ENCODE measurements at places on chromosomes 4 and X.

DNA sequence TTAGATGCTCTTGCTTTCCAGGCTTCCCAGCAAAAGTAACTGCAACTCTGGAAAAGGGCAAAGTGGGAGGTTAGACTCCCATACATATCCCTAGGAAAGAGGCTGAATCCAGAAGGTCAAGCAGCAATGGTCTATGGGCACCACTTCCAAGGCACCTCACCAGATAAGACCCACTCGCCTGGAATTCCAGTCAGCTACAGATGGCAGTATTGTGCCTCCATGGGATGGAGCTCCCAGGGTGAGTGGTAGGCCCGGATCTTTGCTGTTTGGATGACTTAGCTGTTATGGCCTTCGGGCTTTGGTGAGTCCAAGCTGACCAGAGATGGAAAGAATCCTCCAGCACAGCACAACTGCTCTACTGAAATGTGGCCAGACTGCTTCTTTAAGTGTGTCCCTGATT lies 688.0 kb downstream of the PCDH19 start:
- no peak for DNase-seq

DNA sequence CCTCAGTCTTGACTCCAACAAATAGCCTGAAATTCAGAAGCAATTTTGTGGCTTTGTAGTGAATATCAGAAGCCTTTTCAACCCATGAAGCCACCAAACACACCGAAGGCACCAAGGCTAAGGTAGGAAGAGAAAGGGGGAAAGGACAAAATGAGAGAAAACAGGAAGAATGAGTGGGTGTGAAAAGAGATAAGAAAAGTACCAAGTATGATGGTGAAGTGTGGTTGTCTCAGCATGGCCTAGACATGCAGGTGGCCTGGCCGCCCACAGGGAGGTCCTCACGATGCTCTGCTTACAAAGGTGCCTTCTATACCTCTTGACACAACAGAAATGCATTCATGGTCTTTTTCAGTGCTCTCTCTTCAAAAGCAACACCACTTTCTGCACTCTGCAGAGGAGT lies 34.9 kb downstream of the ACSL1 start:
- DNase-seq = no peak

- DNase-seq = no peak
These were observed 446.7 kb upstream of the TENM3 start for GRCh38 chr4:181796502-181796901.

GRCh38 chrX:74372272-74372671 lies 49.0 kb upstream of the SLC16A2 start:
- no peak for DNase-seq

GRCh38 chr4:6222761-6223292 lies 22.5 kb upstream of the JAKMIP1 start:
- no peak for DNase-seq

- no peak for DNase-seq
These were observed 14.6 kb downstream of the CTBP1 start for GRCh38 chr4:1234309-1234695.

DNA sequence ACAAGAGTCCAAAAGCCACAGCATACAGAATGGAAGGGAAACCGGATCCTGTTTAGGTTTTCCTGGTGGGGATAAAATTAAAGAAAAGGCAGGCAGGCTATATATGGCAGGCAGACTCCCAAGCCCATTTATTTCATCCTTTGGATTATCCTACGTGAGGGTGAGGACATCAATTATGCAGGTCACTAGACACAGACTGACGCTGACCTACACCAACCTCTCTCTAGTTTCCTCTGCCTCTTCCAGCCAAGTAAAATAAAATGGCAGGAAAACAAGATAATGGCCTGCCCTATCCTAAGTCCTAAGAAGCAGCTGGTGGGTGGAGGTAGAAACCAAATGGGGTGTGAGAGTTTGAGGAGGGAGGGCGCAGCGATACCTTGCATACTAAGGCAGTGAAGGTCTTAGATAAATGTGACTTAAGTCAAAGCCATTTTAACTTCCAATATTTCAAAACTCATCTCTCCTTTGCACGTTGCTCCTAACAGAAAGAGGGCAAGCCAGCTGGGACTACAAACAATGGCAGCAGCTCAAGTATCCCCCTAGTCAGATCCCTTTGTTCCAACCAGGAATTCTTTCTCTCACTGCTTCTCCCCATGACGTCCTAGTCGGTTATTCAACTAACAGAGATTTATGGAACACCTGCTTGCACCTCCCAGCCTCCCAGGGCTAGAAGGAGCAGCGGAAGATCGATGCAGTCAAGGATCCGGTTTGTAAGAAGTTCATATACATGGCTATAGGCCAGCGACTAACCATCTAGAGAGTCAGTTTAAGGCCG lies 72.8 kb downstream of the IRF2 start:
- DNase-seq = no peak

- peak; percentile 28 for DNase-seq
These were observed 34.5 kb upstream of the RAB33B start for GRCh38 chr4:139419388-139419914.

- no peak for DNase-seq
These were observed 408.6 kb downstream of the ADAM29 start for GRCh38 chr4:175326796-175327195.

DNA sequence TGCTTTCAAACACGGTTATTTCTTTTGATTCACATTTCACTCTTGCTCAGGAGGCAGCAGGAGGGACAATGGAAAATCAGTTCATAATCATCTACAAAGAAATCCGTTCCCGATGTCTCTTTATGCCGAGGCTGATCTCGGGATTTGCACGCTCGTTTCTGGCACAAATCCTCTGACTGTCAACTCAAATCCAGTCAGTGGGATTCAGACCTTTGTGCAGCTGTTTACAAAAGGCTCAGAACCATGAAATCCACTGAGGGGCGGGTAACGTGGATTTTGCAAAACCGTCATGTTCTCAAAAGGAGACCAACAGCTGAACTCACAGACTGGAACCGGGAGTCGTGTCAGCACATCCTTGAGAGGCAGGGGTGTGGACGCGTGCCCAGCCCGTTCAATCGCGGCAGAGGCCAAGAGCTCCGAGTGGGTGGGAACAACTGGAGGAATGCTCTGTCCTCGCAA lies 46.4 kb downstream of the ACOX3 start:
- no peak for DNase-seq

- no peak for DNase-seq
These were observed 531.5 kb downstream of the ANKRD50 start for GRCh38 chr4:124181039-124181438.

GRCh38 chr4:154779362-154779947 lies 1.6 kb upstream of the RBM46 start:
- DNase-seq = peak; percentile 7

- DNase-seq = no peak
These were observed 66.3 kb downstream of the KCNIP4 start for GRCh38 chr4:21882051-21882839.

GRCh38 chr4:83581411-83582288 lies 45.7 kb downstream of the GPAT3 start:
- no peak for DNase-seq

GRCh38 chrX:118773782-118774181 lies 46.4 kb downstream of the IL13RA1 start:
- no peak for DNase-seq

GRCh38 chr4:129581305-129581704 lies 485.4 kb downstream of the C4orf33 start:
- no peak for DNase-seq

GRCh38 chr4:3220476-3221183 lies 28.3 kb upstream of the MSANTD1 start:
- DNase-seq = no peak

- no peak for DNase-seq
These were observed 2.3 kb upstream of the UBA1 start for GRCh38 chrX:47191331-47191730.

GRCh38 chr4:139665079-139665689 lies 435 bp upstream of the MGST2 start:
- DNase-seq = no peak

DNA sequence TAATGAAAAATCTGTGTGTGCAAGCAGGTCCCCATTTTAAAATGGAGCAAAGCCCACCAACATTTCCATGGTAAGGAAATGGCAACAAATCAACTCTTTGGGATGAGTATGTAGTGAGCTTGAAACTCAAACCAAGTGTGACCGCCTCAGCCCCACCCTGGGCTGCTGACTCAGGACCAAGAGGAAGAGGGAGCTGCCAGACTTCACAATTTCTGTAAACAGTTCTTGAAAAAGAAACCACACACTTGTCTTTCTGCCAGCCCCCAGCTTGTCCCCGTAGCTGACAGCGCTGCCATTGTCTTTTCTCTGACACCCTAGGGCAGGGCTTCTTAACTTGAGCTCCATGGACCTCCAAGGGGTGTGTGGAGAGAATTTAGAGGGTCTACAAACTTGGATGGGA lies 10.3 kb downstream of the RTL5 start:
- no peak for DNase-seq

- no peak for DNase-seq
These were observed 114.4 kb downstream of the GLRA3 start for GRCh38 chr4:174714393-174715211.

DNA sequence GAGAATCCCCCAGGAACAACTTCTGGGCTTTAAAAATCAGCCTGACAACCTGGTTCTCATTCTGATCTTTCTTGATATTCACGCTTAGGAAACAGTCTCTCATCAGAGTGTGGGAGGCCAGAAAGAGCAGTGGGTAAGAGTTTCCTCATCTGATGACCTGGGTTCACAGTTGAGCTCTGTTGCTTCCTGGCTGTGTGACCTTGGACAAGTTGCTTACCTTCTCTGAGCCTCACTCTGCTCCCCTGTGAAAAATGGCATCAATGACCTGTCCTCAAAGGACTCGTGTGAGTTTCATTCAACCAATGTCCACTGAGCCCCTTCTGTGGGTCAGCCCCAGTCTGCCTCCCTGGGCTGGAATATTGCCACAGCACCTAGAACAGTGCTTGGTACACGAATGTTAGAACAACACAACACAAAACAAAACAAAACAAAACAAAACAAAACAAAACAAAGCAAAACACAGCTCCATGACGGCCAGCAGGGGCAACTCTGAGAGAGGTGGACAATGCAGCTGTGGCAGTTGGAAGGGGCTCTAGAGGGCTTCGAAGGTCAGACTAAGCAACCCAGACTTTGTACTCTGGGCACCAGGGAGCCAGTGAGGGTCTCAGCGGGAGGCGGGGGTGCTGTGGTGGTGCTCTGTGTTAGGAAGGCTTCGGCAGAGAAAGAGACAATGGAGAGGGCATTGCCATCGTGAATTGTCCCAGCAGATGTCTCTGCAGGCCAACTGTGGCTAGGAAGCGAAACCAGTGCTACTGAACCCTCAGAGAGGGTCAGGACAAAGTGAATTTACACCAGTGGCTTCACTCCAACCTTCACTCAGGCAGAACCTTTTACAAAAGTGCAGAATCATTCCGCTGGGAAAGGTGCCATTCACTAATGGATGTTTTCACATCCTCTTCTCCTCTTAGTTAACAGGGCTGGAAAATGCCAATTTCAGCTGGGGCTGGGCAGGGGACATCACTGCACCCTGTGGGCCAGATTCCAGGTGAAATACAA lies 14.3 kb upstream of the C4orf50 start:
- DNase-seq = no peak

DNA sequence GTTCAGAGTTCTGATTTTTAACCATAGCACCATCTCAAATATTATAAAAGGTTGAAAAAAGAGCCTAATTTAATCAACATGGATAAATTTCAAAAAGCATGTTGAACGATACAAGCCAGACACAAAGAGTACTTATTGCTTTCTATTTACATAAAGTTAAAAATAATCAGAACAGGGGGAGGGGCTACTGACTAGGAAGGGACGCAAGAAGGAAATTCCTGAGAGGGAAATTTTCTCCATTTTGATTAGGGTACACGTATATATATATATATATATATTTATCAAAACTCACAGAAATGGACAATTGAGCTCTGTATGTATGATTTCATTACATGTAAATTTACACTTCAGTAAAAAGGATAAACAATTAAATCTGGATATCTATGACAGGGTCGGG lies 482 bp upstream of the MBTPS2 start:
- no peak for DNase-seq

- no peak for DNase-seq
These were observed 76.0 kb downstream of the ARAP2 start for GRCh38 chr4:36168127-36168878.

- no peak for DNase-seq
These were observed 137.6 kb upstream of the TEX13D start for GRCh38 chrX:124194901-124195300.

DNA sequence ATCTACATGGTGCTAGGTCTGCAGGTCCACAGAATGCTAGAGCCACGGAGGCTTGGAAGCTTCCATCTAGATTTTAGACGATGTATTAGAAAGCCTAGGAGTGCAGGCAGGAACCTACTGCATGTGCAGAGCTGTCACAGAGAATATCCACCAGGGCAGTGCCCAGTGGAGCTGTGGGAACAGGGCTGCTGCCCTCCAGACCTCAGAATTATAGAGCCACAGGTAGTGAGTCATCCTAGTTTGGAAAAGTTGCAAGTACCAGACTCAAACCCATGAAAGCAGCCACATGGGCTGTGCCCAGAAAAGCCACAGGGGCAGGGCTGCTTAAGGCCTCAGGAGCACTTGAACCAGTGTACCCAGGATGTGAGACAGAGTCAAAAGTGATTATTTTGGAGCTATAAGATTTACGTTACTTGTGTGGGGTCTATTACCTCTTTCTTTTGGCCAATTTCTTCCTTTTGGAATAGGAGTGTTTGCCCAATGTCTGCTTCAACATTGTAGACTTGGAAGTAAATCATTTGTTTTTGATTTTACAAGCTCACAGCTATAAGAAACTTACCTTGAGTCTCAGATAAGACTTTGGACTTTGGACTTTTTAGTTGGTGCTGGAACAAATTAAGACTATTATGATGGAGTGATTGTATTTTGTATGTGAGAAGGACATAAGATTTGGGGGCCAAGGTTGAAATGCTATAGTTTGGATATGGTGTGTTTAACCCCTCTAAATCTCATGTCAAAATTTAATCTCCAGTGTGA lies 143.5 kb upstream of the CHRDL1 start:
- no peak for DNase-seq

- DNase-seq = peak; percentile 18
These were observed 430.7 kb downstream of the IDS start for GRCh38 chrX:149074398-149074797.

DNA sequence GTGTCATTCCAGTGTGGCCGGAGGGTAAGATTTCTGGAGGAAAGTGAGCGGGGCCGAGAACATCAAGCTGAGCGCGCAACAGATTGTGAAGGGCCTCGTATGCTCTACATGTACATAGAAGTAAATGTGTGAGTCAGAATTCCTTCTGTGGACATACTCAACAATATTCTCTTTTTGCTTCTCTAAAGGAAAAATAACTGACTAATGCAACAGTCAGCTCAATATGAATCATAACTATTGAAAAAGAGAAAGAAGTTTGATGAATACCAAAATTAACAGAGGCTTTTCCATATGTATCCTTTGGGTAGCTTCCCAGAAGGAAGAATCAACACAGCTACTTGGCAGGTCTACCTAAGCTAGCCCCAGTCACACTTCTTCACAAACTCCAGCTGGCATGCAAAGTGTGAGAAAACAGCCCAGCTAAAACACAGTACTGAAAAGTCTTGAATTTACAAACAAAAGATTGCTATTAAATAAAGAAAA lies 87.5 kb upstream of the ZFP42 start:
- DNase-seq = no peak

DNA sequence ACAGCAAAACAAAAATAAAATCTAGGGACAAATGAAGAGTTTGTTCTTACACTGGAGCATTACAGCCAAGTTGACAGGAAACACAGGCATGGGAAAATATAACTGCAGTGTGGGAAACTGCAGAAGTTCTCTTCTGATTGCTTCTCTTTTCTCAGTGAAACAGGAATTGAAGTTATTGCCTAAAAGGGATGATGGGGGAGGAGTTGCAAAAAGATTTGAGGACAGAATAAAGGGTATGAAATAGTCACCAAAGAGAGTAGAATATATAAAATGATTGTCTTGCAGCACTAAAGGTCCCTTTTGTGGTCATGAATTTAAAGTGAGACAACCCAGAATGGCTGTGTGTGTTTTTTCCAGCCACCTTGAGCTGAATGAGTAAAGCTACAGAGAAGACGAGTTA lies 103.7 kb downstream of the JADE1 start:
- no peak for DNase-seq
